ENCODE measurements at places on chromosomes 7 and 10.

DNA sequence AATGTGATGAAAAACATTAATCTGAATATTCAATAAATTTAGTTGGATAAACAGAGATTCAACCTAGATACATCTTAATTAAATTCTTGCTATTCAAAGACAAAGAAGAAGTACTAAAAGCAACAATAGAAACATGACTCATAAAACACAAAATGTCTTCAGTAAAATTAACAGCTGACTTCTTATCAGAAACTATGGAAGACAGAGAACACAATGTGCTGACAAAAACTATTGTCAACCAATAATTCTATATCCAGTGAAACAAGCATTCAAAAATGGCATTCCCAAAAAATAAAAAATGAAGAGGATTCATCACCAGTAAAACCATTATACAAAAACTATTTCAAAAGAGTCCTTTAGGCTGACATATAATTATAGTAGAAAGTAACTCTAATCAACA is 400.5 kb upstream of the SORCS1 start:
- DNase-seq = no peak

DNA sequence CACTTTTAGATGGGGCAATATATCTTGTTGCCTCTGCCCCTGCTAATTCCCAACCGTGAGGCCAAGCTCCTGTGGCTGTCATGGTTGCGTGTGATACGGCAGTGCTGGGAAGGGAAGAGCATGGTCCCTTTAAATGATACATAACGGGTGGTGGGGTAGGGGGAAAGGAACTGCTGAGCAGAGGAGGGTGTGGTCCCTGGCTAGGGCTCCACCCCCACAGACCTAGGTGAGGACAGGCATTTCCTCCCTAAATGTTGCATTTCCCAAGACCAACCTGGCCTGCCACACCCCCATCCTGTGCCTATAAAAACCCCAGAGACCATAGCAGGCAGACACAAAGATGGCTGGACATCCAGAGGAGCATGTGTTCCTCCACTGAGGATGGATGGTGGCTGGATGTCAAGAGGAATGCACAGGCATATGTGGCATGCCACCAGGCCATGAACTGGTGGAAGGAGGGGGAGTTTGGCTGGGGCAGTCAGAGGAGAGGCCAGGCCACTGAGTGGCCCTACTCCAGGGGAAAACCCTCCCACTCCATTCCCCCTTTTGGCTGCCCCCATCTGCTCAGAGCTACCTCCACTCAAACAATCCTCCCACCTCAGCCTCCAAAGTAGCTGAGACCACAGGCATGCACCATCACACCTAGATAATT is 104.0 kb downstream of the PLXDC2 start:
- no peak for DNase-seq

- DNase-seq = no peak
Observed at GRCh38 chr10:126140746-126141273, 244.4 kb downstream of the FANK1 start.

GRCh38 chr7:135728136-135728669 is at the start of gene SLC13A4:
TSS of gene SLC13A4 (minus strand) at chr7:135728186. CDS start at chr7:135727496, 690 bp downstream.
- DNase-seq = no peak

GRCh38 chr7:151035026-151035717 is 6.9 kb downstream of the ABCB8 start:
- DNase-seq = no peak

GRCh38 chr7:77648742-77649338 is 47.4 kb upstream of the RSBN1L start:
- no peak for DNase-seq

DNA sequence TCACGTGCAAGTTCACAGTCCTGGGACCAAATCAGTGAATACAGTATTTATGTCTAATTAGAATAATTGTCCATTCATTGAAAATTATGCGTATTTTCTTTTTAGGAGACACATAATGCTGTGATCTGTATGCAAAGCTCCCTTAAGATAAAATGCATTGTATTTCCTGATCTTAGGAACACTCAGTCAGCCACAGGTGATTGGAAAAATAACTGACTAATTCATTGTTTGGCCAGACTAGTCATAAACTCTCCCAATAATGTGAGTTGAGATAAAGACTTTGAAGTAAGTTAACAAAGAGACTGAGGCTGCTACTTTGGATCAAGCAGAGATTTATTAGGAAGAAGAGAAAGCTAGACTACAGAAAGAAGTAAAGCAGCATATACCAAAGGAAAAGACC is 182.2 kb downstream of the GNAI1 start:
- DNase-seq = no peak

- no peak for DNase-seq
Observed at GRCh38 chr10:116768786-116769185, 26.4 kb upstream of the HSPA12A start.

- no peak for DNase-seq
Observed at GRCh38 chr10:122490786-122491680, 29.7 kb downstream of the HTRA1 start.
